NCI-H1105 (cell line): ENCODE measurements at places on chromosomes 16 and 17.

DNA sequence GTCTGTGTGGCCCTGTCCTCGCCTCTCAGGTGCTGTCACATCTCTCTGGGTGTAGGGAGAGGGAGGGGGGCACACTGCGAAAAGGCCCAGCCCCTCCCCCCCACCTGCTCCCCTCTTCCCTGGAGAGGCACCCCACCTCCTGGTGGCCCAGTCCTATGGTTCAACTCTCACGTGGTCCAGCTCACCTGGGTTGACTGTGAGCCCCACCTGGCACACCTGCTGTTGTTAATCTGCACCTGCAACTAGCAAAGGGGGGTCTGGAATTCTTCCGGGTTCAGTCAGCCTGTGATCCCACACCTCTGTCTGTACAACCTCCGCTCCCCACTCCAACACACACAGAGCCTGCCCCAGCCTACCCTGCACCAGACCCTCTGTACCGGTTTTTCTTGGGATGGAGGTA, 2.0 kb upstream of the SYNGR2 start:
- DNase-seq: no peak

DNA sequence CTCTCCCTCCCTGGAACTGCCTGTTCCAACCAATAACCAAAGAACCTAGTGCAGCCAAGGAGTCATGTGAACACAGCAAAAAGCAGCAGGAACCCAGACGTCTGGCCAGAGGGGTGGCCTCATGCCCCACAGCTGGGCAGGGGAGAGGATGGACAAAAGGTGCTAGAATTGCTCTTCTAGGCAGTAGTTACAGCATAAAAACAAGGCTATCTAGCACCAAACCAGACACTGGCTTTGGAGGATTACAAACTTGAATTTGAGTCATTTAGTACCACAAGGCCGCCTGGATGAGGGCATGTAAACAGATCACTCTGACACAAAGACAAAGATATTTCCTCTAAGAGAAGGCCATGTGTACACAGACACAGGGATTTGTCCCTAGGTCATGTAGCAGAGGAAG, 423.3 kb upstream of the MAF start:
- no peak for DNase-seq

GRCh38 chr16:51035110-51035498, 116.0 kb downstream of the SALL1 start:
- no peak for DNase-seq

- DNase-seq: no peak
Observed at GRCh38 chr17:38452719-38453118, 24.5 kb downstream of the ARHGAP23 start.

GRCh38 chr16:68907781-68908181, 64.5 kb downstream of the TANGO6 start:
- no peak for DNase-seq

- no peak for DNase-seq
Observed at GRCh38 chr16:51696376-51696775, 545.3 kb upstream of the SALL1 start.

- DNase-seq: no peak
Observed at GRCh38 chr17:55283256-55283965, 18.7 kb downstream of the HLF start.

DNA sequence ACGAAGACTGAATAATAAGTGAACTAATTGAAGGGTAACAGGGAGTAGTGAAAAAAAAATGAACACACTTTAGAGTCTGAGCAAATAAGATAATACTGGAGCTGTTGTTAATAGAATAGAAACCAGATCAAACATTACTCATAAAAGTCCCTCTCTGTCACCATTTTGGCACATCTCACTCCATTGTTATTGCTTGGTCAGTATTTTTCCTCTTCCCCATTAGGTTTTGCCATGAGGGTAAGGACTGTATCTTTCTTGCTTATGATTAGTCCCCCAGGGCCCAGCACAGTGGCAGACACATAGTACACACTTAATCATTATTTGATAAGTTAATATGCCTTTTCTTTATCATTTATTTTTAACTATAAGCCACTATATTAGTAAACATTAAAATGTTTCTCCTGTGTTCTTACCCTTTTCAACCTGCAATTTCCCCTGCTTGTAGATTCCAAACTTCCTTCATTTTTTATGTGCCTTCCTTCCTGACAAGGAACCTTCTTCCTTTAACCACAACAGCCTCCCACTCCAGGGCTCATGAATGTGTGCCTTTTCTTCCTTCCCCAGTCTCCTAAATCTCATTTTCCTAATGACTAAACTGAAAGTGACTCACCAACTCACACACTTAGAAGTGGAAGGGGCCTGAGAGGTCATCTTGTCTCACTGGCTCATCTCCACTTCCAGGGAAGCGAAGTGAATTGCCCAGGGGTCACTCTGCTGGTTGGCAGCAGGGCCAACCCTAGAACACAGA, 88.2 kb upstream of the HAS3 start:
- DNase-seq: no peak

DNA sequence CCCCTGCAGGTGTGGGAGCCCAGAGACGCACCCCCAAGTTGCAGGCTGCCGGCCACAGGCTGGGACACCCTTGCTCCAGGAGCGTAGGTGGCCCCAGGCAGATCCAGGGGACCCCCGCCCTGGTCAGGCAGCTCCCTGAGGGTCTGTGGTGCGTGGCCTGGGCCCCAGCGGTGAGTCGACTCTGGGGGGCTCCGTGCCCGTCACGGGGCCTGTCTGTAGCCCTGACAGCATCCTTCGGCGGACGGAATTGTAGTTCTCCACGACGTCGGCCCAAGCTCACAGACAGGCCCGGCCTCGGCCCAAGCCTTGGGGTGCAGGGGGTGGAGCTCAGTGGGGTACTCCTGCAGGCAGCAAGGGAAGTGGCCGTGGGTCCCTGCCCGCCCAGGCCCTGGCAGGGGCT, 82.9 kb downstream of the LMF1 start:
- DNase-seq: no peak

GRCh38 chr16:13951611-13952010, 31.7 kb downstream of the ERCC4 start:
- DNase-seq: no peak

GRCh38 chr17:31857920-31858641, 963 bp downstream of the COPRS start:
- no peak for DNase-seq

DNA sequence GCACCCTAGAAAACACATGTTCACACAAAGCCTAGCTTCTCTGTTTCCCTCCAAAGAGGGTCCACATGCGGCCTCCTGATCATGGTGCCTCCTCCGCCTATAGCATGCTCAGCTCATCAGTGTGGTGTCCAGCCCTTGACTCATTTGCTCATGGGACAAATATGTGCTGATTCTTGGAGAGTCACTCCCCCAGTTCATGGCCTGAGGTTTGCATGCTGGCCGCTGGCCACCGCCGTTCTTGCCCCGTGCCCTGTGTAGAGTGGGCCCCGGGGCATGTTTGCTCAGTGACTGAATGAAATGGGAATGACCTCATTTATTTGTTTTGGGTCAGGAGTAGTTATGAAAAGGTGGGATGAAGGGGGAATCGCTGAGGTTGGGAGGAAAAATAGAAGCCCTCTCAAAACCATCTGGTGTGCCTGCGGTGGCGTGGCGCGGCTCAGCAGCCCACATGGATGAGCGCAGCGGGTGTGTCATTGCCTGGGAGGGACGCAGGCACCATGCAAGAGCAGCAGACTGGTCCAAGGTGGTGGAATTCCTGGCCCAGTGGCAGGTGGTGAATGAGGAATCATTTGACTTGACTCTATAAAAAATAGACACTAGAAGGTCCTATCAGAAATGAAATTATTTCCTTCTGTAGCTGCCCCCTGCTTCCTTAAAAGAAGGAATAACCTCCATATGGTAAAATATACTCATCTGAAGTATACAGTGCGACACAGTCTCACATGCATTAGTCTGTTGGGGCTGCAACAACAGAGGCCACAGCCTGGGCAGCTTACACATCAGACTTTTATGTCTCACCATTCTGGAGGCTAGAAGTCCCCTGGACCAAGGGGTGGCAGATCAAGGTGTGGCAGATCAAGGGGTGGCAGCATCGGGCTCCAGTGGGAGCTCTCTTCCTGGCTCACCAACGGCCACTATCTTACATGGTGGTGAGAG, 31.7 kb downstream of the CRISPLD2 start:
- DNase-seq: no peak

GRCh38 chr16:21194771-21195301, 16.5 kb downstream of the ZP2 start:
- DNase-seq: no peak

GRCh38 chr16:47142486-47142820, 1.3 kb downstream of the NETO2 start:
- no peak for DNase-seq

- DNase-seq: no peak
Observed at GRCh38 chr17:9998060-9998459, 93.0 kb upstream of the RCVRN start.

DNA sequence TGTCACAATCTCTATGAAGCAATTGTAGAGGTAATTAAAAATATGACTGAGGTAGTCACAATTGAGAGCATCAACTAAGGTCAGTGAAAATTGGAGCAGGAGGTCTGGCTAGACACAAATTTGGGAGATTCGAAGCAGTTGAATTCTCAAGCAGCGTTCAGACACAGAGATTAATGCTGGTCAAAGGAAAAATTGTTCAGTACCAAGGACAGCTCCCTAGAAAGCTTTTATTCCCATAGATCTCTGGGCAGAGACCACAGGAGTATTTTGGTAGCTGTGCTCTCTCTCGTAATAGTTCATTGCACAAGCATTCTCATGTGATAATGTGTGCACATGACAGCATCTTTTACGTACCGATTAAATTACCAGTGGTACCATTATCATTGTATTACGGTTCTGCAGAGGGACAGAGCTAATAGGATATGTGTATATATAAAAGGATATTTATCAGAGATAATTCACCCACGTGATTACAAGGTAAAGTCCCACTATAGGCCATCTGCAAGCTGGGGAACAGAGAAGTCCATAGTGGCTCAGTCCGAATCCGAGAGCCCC, 387.5 kb upstream of the HSBP1 start:
- DNase-seq: no peak

DNA sequence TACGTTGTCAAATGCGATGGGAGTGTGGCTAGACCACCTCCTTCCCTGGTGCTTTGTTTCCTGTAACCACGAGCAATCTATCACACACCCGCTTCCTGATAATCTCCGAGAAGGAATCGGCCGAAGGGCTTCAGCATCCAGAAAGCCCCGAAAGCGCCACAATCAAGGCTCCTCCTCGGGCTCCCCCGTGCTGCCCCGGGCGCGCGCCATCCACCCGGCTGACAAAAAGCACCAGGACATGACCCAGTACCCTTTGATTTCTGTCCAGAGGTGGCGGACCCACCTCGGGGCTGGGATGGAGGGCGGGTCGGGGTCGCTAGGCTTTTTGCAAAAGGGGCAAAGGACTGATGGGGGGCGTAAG, 743 bp upstream of the ARMC7 start:
- no peak for DNase-seq

- DNase-seq: no peak
Observed at GRCh38 chr17:59719526-59719925, 12.1 kb downstream of the VMP1 start.

GRCh38 chr16:47980212-47980611, 175.6 kb downstream of the ABCC12 start:
- DNase-seq: no peak

DNA sequence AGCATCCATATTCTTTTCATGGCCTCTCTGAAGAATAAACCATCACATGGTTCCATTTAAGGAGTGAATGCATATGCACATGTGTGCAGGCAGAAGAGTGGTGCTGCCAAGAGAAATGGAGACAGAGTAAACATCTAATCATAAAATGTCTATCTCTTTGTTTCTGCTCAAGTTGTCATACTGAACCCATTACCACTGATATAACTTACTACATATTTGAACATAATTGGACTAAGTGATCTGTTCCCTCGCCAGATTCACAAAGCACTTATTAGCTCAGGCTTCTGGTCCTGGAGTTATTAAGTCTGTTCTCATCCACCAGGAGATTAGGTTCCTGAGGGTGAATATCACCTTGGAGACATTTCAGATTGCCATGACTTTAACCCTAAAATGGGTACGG, 72.3 kb upstream of the XYLT1 start:
- DNase-seq: no peak

- DNase-seq: no peak
Observed at GRCh38 chr17:603406-604114, 111.1 kb downstream of the VPS53 start.

DNA sequence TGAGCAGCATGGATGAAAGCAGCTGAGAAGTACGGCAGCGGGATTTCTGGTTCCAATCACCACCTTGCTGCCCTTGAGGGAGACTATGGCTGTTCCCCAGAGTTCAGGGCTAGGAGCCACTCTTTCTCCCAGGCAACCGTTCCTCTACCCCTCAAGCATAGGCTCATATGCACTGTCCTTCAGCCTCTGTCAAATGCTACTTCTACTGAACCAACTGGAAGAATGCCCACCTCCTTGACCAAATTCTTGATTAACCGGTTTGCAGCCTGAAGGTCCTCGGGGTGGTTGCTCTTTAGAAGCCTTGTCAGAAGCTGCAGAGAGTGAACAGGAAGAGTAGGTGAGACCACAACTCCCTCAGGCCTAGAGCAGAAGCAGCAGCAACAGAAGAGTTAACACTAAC, 23.8 kb downstream of the GGA2 start:
- no peak for DNase-seq

DNA sequence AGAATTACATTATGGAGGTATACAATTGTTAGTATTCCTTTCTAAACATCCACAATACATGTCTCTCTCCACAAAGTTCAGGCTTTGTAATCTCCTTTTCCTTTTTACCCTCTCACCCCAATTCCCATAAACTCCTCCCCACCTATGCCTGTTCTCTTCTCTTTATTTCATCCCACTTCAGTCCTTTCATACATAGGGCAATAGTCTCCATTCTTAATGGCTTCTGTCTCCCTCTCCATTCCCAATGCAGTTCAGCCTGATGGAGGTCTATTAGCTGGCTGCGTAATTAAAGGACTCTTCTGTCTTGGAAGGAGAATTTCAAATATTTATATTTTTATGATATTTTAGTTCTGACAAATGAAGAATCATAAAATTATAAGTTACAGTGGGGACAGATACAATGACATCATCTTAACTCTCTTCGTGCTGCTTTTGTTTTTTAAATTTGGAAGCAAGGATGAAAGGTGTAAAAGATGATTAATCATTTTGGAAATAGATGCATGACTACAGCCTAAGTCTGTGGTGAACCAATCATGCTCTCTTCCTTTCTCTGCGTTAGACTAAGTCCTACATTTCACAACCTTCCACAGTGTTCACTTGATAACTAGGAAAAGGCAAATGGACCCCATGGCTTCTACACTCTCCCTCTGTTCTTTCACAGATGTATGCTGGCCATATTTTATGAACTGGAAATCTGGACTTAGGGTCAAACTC, 11.2 kb upstream of the FAM20A start:
- DNase-seq: no peak

- DNase-seq: no peak
Observed at GRCh38 chr16:31712064-31712540, 161.5 kb upstream of the ZNF267 start.
